Type B pancreatic cell (in vitro differentiated cells): ENCODE measurements at places on chromosomes 16 and 17. TPM values are rescaled to one million over a fixed set of nuclear protein-coding genes. Genes with fewer than 3 reads are reported as not detected.
A peak's percentile ranks its signal among the peaks of the same experiment; 100 is the strongest.

The DYNLRB2 gene
- total RNA-seq, result 2.3 and 4.3 TPM in 2 replicates

The PYY gene
- 2.3 and 3.5 TPM in 2 replicates for total RNA-seq

The KCNH6 gene
- total RNA-seq, result 4.4 and 9.0 TPM in 2 replicates

The STH gene
- not detected in 2 replicates for total RNA-seq

The UMOD gene
- not detected in 2 replicates for total RNA-seq

The MAF gene
- 20.4 and 33.0 TPM in 2 replicates for total RNA-seq

The CCL4L2 gene
- 0.45 TPM in 1 of 2 replicates, not detected in the other for total RNA-seq

The SEPTIN12 gene
- total RNA-seq, result not detected in 2 replicates

The KIF2B gene
- total RNA-seq, result not detected in 2 replicates

The C1QL1 gene
- total RNA-seq, result 15.6 and 76.5 TPM in 2 replicates

GRCh38 chr17:19642373-19642893 lies 6.1 kb upstream of the ALDH3A2 start:
- peaks cover 3% of the 10 kb centered on the region for H3K27me3 ChIP-seq
- H3K4me3 ChIP-seq, result no peak overlapping the region
- no peak overlapping the region for H3K27ac ChIP-seq
- DNase-seq, result no peak
- H3K36me3 ChIP-seq, result no peaks in the 10 kb centered on the region
- H3K4me1 ChIP-seq, result peaks cover 11% of the 10 kb centered on the region

- no peak for DNase-seq
- H3K36me3 ChIP-seq, result no peaks in the 10 kb centered on the region
- no peak overlapping the region for H3K27ac ChIP-seq
- no peak overlapping the region for H3K4me3 ChIP-seq
- H3K4me1 ChIP-seq, result peaks cover 7% of the 10 kb centered on the region
These were observed 69.8 kb downstream of the SHISA9 start for GRCh38 chr16:12971241-12971640.

GRCh38 chr16:85417156-85417860 lies 195.8 kb upstream of the GSE1 start:
- H3K27me3 ChIP-seq, result no peaks in the 10 kb centered on the region
- no peak overlapping the region for H3K27ac ChIP-seq
- H3K4me1 ChIP-seq, result peaks cover 18% of the 10 kb centered on the region
- H3K36me3 ChIP-seq, result peaks cover 3% of the 10 kb centered on the region

GRCh38 chr16:2016407-2016922 lies 3.1 kb upstream of the NPW start:
- H3K27me3 ChIP-seq, result peaks cover 24% of the 10 kb centered on the region
- DNase-seq, result no peak
- H3K36me3 ChIP-seq, result no peaks in the 10 kb centered on the region
- H3K4me3 ChIP-seq, result no peak overlapping the region
- peak overlapping the region; percentile 84 for H3K27ac ChIP-seq

DNA sequence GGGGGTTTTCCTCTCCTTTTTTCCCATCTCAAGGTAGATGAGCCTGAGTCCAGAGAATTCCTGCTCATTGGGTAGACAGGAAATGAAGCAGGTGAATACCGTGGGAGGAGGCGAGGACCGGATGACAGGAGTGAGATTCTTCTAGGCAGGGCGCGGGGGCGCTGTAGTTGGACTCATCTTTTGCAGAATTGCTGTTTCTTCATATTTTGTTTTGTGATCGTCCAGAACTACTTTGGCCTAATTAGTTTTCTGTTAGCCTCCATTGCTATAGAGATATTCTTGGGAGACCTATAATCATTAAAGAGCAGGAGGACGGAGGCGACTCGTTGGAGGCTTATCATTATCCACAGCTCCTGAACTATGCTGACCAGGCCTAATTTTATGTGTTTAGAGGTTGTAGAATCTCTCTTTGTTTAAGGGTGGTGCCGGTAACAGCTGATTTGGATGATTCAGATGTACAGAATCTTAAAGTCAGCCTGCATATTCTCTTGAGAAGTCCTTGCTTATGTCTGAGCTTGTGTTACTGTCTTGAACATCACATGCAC lies 650 bp downstream of the ATP6V0A1 start:
- peak overlapping the region; percentile 98 for H3K27ac ChIP-seq
- H3K27me3 ChIP-seq, result no peaks in the 10 kb centered on the region
- peaks cover 7% of the 10 kb centered on the region for H3K36me3 ChIP-seq
- DNase-seq, result no peak

GRCh38 chr17:58504826-58505351 lies 9.5 kb downstream of the MTMR4 start:
- no peak overlapping the region for H3K27ac ChIP-seq
- H3K4me1 ChIP-seq, result no peaks in the 10 kb centered on the region
- no peak overlapping the region for H3K4me3 ChIP-seq
- no peaks in the 10 kb centered on the region for H3K27me3 ChIP-seq
- H3K36me3 ChIP-seq, result peaks cover 31% of the 10 kb centered on the region

DNA sequence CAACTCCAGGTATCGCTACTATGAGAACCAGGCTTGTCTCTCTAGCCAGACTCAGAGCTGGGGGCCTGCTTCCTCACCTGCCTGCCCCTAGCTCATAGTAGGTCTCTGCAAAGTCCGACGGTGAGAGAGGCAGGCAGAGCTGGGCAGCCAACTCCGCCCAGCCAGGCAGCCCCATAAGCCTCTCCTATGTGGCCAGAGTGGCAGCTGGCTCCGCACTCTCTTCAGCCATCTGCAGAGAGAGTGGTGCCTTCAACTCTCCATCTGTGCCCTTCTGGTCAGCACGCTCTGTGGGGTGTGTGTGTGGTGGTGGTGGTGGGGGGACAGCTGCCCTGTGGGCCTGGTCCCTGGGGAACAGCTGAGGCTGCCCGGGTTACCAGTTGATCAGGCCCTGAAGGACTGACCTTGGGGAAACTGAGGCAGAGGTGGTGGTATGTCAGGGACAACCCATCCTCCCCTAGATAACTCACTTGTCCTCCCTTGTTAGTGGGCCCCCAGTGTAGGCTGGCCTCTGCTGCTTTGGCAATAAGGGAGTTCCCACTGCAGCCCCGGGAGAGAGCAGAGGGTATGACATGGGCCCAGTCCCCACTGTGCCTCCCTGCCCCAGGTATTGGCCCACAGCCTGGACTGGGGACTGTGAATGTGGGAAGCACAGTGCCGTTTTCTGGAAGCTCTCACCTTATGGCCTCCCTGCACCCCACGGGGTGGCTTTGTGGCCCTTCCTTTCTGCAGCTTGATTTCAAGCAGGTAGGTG lies 1.8 kb upstream of the ADGRG1 start:
- H3K4me1 ChIP-seq, result peaks cover 56% of the 10 kb centered on the region
- H3K27ac ChIP-seq, result no peak overlapping the region
- no peaks in the 10 kb centered on the region for H3K36me3 ChIP-seq
- H3K4me3 ChIP-seq, result no peak overlapping the region
- peaks cover 3% of the 10 kb centered on the region for H3K27me3 ChIP-seq

- no peak overlapping the region for H3K4me3 ChIP-seq
- H3K27me3 ChIP-seq, result no peaks in the 10 kb centered on the region
- peak overlapping the region; percentile 84 for H3K27ac ChIP-seq
- peaks cover 52% of the 10 kb centered on the region for H3K4me1 ChIP-seq
- no peak for DNase-seq
These were observed 14.3 kb upstream of the NAGLU start for GRCh38 chr17:42521666-42522262.

DNA sequence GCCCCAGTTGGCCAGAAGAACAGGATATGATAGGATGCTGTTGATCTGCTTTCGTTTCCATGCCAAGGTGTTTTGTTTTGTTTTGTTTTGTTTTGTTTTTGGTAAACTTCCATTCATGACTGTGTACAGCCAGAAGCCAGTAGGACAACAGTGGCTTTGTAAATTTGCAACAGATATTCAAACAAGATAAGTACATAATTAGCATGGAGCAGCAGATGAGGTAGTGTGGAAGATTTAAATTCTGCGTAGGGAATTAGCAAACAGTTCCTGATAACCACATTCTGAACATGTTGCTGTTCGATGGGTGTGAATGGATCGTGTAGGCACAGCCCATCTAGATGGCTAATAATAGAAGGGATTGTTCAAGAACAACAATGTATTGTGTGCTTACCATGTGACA lies 1080.1 kb upstream of the RBFOX1 start:
- peaks cover 5% of the 10 kb centered on the region for H3K27me3 ChIP-seq
- no peaks in the 10 kb centered on the region for H3K36me3 ChIP-seq
- H3K4me3 ChIP-seq, result no peak overlapping the region
- H3K4me1 ChIP-seq, result no peaks in the 10 kb centered on the region

DNA sequence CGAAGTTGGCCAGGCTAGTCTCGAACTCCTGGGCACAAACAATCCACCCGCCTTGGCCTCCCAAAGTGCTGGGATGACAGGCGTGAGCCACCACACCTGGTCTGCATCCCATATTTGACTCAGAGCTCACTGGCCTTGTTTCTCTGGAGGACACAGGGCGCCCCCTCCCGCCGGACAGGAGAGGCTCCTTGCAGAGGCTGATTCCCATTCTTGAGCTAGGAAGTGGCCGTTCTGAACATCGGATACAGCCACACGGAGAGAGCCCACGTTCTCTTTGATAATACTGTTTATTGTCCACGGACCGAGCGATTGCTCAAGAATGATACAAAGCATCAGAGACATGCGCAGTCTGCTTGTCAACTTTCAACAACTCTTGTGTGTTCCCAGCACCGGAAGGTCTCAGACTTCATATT lies 12.1 kb upstream of the USP36 start:
- H3K4me1 ChIP-seq, result no peaks in the 10 kb centered on the region
- H3K27ac ChIP-seq, result no peak overlapping the region
- peaks cover 8% of the 10 kb centered on the region for H3K36me3 ChIP-seq
- DNase-seq, result no peak
- H3K27me3 ChIP-seq, result no peaks in the 10 kb centered on the region

DNA sequence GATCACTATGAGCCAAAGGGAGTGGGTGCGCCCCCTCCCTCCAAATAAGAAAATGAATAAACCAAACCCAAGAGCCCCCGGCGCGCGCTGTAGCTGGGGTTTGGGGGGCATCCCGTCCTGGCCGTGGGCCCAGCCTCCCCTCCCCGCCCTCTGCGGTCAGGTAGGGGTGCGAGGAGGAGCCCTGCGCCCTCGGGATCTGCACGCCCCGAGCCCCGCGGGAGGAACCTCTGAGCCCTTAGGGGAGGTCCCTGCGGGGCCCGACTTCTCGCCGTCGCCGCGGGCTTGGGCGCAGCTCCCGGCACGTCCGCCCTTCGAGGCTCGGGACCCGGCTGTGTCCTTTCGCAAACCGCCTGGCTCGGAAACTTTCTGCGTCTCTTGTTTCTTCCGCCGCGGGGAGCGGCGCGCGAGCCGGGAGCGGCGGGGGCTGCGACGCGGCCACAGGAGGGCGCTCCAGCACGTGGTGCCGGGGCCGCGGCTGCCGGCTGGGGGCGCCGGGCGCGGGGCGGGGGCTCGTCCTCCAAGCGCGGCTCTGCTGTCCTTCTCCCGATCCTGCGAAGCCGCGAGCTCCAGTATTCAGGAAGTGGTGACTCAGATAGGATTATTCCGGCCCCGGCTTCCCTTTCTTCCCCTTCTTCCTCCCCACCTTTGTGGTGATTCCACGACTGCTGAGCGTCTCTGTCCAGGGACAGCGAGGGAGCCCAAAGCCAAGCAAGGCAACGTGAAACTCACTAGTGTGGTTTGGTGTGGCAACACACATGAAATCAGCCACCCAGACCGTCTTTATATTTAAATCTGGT lies 1.6 kb downstream of the PITPNC1 start:
- peak overlapping the region; percentile 93 for H3K4me3 ChIP-seq
- peak overlapping the region; percentile 88 for H3K27ac ChIP-seq
- H3K27me3 ChIP-seq, result peaks cover 5% of the 10 kb centered on the region

GRCh38 chr17:79948406-79948944 lies 87.2 kb downstream of the TBC1D16 start:
- peaks cover 5% of the 10 kb centered on the region for H3K36me3 ChIP-seq
- peaks cover 36% of the 10 kb centered on the region for H3K4me1 ChIP-seq
- DNase-seq, result peak; percentile 57
- no peak overlapping the region for H3K27ac ChIP-seq

- no peaks in the 10 kb centered on the region for H3K36me3 ChIP-seq
- no peak overlapping the region for H3K4me3 ChIP-seq
- no peak for DNase-seq
These were observed 2.8 kb downstream of the RBFOX3 start for GRCh38 chr17:79607940-79608623.

- peak; percentile 8 for DNase-seq
- no peaks in the 10 kb centered on the region for H3K4me1 ChIP-seq
- no peak overlapping the region for H3K27ac ChIP-seq
These were observed 82.9 kb downstream of the AIPL1 start for GRCh38 chr17:6352016-6352415.

DNA sequence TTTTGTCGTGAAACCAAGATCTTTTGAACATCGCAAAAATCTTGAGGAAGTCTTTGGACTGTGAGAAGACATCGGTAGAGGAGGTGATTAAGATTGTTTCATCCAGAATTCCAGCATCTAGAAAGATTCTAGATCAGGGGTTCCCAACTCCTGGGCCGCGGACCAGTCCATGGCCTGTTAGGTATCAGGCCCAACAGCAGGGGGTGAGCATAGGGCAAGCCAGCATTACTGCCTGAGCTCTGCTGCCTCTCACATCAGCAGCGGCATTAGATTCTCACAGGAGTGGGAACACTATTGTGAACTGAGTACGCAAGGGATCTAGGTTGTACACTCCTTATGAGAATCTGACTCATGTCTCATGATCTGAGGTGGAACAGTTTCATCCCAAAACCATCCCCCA lies 600.6 kb upstream of the CDH11 start:
- peaks cover 3% of the 10 kb centered on the region for H3K36me3 ChIP-seq
- H3K4me3 ChIP-seq, result no peak overlapping the region
- H3K4me1 ChIP-seq, result peaks cover 13% of the 10 kb centered on the region
- peaks cover 28% of the 10 kb centered on the region for H3K27me3 ChIP-seq

- no peaks in the 10 kb centered on the region for H3K27me3 ChIP-seq
- no peak for DNase-seq
- H3K4me1 ChIP-seq, result no peaks in the 10 kb centered on the region
- H3K36me3 ChIP-seq, result peaks cover 8% of the 10 kb centered on the region
These were observed 362.5 kb downstream of the SEC14L1 start for GRCh38 chr17:77503293-77503655.

DNA sequence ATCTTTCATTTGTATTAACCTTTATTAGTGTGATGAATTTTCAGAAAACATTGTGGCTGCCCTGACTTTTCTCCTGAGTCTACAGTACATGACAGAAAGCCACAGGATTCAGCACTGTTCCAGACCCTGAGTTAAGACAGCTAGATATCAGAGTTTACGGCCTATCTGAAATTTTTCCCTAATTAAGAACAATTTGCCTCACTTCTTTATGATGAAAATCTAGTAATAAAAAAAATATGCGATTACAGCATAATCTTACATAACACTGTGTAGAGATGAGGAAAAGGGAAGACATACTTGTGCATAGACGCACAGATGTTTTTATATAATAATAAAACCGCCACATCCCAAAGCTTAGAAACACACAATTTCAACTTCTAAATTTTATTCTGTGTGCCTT lies 7.3 kb downstream of the SPOP start:
- H3K27me3 ChIP-seq, result no peaks in the 10 kb centered on the region
- no peak overlapping the region for H3K27ac ChIP-seq
- H3K4me3 ChIP-seq, result no peak overlapping the region
- H3K4me1 ChIP-seq, result peaks cover 15% of the 10 kb centered on the region

- H3K4me1 ChIP-seq, result no peaks in the 10 kb centered on the region
- peaks cover 22% of the 10 kb centered on the region for H3K36me3 ChIP-seq
- no peaks in the 10 kb centered on the region for H3K27me3 ChIP-seq
- no peak overlapping the region for H3K27ac ChIP-seq
- no peak overlapping the region for H3K4me3 ChIP-seq
These were observed 12.4 kb downstream of the CCDC47 start for GRCh38 chr17:63760771-63761539.
